HT-29 (cell line): ENCODE measurements at places on chromosomes 6 and 20.

DNA sequence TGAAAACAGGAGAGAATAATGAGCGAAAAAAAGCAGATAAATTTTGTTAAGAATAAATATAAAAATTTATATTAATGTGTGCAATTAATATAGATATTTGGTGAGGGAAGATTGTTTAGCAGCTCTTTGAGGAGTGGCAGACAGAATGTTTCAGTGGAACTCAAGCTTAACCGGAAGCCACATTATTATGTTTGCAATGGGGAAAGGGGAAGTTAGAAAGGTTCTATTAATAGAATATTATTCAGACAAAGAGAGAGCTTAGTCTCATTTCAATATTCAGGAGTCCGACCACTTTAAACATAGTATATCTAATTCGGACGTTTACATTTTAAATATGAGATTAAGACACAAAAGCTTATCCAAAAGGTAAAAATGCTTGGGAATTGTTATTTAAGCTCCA, 81.6 kb upstream of the KHDRBS2 start:
- DNase-seq = no peak

DNA sequence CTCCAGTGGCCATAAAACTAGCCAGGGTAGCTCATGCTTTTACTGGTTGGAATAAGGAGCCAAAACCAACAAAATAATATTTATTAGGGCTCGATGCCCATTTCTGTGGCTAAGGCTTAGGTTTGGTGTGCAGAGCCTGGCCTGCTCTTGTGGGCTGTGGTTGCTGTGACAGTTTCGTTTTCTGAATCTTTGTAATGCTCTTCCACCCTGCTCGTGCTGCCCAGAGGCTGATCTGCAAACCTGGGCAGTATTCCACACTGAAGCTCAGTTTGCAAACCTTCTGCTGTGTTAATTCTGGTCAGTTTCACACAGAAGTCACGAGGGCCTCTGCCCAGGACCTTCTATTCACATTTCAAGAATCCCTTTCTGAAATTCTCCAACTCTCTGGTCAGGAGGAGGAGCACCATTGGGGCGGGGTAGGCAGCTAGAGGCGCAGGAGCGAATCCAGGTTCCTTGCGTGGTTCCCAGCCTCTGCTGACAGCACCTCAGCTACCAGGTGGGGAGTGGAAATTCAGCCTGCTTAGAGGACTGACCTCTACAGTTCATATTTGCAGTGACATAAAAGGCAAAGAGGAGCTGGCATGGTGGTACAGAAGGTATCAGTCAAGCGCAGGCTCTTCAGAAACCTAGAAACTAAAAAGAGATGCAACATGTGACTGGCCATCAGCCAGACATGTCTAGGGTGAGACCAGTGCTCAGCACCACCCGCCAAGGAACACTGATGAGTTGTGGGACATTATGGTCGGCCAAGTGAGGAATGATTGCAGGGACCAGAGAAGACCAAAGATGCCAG, 14.3 kb upstream of the C20orf144 start:
- DNase-seq = no peak

DNA sequence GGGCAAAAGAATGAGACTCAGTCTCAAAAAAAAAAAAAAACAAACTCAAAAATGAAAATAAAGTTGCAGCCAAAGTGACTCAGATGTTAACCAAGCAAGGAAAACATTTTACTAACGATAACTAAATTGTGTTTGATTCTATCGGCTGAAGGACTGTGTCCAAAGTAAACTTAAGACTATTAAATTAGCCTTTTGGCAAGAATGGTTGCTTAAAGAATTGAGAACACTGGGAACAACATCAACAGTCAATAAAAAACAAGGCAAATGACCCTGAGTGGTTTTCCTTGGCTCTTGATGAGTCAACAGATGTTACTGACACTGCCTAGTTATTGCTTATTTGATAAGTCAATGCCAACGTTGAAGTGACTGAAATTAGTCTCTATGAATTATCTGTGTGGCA, 36.7 kb downstream of the POU3F2 start:
- no peak for DNase-seq

- DNase-seq = no peak
Observed at GRCh38 chr20:55935448-55936208, 69.7 kb downstream of the CBLN4 start.

- peak; percentile 80 for DNase-seq
Observed at GRCh38 chr20:7094438-7094997, 327.0 kb downstream of the BMP2 start.

- DNase-seq = no peak
Observed at GRCh38 chr6:46443623-46444022, 47.6 kb downstream of the RCAN2 start.

DNA sequence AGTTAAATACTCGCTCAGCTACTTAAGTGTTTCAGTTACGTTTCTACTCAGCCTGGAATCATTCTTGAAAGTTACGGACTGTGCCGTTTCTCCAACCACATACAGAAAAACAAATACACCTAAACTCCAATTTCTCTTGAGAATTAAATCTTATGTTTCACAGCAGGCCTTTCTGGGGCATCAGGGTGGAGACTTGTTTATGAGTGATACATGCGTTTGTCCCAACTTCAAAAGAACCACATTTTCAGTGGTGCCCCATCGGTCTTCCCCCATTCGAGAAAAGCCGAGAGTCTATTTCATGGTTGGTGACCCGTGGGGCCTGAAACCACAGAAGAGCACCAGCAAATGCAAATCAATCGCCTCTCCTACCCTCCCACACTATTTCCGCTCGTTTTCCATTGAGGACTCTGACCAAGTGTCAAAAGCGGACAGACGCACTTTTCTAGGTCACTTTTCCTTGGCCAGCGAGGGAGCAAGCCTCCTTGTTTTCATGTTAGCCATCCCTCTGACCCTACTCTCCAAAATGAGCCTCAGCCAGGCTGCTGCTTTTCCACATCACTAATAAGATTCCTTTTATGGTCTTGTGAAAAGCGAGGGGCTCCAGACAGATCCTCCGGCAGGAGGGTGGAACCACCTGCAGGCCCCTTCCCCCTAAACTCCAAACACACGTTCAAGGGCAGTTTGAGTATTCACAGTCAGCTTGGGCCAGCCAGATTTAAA, 3.1 kb downstream of the JAG1 start:
- DNase-seq = no peak

DNA sequence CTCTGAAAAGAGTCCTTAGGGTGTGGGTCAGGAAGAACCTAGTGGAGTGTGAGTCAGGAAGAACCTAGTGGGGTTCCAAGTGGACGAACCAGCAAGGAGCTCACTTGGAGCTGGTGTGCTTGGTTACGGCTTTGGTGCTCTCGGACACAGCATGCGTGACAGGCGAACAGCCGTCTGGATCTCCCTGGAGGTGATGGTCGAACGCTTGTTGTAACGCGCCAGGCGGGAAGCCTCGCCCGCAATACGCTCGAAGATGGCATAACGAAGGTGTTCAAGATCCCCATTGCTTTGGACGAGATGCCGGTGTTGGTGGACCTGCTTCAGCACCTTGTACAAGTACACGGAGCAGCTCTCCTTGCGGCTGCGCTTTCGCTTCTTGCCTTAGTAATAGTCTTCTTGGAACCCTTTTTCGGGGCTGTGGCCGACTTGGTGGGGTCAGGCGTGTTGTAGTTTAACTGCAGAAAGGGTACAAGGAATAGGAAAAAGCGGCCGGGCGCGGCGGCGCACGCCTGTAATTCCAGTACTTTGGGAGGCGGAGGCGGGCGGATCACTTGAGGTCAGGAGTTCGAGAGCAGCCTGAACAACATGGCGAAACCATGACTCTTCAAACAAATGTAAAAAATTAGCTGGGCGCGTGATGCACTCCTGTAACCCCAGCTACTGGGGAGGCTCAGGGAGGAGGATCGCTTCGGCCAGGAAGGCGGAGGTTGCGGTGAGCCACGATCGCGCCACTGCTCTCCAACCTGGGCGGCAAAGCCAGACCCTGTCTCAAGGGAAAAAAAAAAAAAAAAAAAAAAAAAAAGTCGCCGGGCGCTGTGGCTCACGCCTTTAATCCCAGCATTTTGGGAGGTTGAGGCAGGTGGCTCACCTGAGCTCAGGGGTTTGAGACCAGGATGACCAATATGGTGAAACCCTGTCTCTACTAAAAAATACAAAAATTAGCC, 48.0 kb downstream of the OR2B2 start:
- DNase-seq = no peak

GRCh38 chr6:33317419-33317668, 200 bp downstream of the ZBTB22 start:
- no peak for DNase-seq

DNA sequence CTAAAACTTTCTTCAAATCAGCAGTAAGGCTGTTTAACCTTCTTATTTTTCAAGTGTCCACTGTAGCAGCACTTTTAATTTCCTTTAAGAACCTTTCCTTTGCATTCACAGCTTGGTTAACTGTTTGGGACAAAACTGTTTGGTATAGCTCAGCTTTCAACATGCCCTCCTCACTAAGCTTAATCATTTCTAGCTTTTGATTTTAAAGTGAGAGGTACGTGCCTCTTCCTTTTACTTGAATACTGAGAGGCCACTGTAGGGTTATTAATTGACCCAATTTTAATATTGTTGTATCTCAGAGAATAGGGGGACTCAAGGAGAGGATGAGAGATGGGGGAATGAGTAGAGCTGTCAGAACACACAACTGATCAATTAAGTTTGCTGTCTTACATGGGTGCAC, 129.5 kb upstream of the MMS22L start:
- DNase-seq = no peak

DNA sequence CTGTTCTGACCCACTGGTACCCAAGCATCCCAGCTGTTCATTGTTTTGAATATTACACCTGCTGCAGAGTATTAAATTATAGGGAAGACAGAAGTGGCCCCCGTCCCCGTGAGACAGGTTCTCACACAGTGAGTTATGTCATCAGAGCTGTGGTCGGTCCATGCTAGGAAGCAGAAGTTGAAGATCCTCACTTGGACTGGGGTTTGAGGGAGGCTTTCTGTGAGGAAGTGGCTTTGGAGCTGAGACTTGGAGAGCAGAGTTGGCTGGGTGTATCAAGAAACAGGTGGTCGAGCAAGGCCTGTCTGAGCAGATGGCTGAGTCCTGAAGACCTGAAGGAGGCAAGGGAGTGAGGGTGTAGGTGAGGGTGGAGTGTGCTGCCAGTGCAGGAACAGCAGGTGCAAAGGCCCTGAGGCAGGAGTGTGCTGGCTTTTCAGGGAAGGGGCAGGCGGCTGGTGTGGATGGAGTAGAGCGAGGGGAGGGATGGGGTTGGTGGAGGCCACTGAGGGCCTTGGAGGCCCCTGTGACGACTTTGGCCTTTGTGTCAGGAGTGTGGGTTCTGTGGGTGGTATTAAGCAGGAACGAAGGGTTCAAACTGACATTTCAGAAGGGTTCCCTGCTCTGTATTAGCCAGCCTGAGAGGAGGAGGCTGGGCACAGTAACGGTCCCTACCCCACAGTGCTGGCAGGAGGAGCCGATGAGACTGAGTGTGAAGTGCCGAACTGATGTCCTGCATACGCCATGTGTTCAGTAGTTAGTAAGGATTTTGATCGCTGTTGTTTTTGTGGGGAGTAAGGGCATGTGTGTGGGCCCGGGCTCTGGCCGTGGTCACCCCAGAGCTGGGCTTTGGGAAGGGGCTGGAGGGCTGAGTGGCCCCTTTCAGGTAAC, 11.8 kb downstream of the SRC start:
- DNase-seq = no peak

- DNase-seq = no peak
Observed at GRCh38 chr6:14950103-14950969, 295.5 kb upstream of the JARID2 start.

DNA sequence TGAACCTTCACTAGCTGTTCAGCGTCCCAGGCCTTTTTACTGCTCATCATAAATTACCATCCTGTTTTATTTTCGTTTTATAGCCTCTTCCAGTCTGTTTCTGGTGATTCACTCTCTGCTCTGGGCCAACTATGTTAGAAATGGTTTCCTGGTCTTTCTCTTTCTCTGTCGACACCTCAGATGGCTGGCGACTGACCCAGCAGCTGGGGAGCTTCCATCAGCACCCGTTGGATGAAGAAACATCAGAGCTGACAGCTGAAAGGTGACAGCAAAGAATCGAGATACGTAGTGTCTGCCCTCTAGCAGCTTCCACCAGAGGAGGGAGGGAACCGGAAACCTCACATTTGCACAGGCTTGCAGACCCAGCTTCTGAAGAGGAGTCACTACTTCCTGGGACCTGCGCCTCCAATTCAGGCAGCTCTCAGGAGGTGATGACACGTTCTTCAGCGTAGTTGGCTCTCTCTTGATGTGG, 82.9 kb upstream of the MLN start:
- no peak for DNase-seq

GRCh38 chr6:138455746-138456400, 43.4 kb downstream of the NHSL1 start:
- DNase-seq = peak; percentile 82

- DNase-seq = no peak
Observed at GRCh38 chr20:676967-677366, 1.4 kb upstream of the SCRT2 start.

- no peak for DNase-seq
Observed at GRCh38 chr6:156776470-156776839, 723 bp upstream of the ARID1B start.

- DNase-seq = no peak
Observed at GRCh38 chr6:25579902-25580495, 72.0 kb upstream of the SCGN start.

- no peak for DNase-seq
Observed at GRCh38 chr6:104955927-104956730, 778 bp upstream of the LIN28B start.

- DNase-seq = no peak
Observed at GRCh38 chr20:20621195-20621594, 91.2 kb downstream of the RALGAPA2 start.

DNA sequence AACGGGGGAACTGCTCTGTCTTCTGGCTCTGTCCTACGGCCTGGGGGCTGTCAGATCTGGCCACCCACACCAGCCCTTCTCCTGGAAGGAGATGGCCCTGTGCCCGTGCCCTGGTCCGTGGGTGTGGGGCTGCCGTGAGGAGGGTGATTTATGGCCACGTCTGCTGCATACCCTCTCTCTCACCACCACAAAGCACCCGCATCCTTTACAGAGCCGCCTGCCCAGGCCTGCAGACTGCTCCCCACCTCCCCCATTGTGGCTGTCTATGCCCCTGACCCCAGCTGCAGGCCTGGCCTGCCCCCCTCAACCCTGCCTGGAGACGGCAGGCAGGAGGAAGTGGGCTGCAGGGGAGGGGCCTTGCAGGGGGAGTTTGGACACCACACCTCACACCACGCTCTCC, 72.7 kb upstream of the GATA5 start:
- no peak for DNase-seq

GRCh38 chr6:56984361-56984760, 29.5 kb downstream of the BEND6 start:
- no peak for DNase-seq

DNA sequence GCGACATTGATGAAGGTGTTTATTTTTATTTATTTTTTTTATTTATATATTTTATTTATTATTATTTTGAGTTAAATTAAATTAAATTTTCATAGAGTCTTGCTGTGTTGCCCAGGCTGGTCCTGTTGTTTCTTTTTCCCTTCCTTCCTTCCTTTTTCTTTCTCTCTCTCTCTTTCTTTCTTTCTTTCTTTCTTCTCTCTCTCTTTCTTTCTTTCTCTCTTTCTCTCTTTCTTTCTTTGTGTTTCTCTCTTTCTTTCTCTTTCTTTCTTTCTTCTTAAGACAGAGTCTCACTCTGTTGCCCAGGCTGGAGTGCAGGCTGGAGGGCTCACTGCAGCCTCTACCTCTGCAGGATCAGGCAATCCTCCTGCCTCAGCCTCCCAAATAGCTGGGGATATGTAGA, 84.7 kb upstream of the AKAP12 start:
- DNase-seq = no peak
